ENCODE measurements at places on chromosomes 2 and 18.

DNA sequence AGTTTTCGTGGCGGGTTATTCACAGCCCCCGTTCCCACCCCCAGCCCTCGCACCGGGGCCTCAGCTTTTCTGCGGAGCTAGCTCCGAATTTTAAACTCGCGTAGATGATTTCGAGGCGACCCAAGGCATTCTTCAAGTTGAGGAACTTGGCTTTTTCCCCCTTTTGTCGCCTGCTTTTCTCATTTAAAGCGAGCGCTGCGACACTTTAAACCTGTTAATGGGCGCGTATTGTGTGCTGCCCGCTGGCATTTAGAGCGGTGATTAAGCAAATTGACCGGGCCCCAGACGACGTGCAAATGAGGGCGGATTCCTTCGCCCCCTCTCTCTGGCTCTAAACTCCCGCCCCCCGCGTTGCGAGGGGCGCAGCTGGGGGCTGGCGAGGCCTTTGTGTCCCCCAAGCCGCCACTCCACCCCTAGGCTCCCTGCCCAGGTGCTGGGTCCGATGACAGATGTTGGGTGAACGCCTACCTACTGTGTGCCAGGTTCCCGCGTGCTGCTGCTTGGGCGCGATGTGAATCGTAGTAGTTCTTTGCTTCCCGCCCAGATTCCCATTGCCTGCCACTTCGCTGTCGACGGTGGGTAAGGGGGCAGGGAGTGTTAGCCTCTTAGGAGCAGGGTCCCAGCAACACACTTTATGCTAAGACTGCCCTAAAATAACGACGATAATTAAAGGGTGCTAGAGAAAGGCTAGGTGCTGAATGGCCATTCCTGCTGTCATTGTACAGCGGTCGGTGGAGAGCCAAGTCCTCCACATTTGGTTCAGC, 1.9 kb downstream of the TCF7L1 start:
- no peak for DNase-seq

- no peak for DNase-seq
Measured at GRCh38 chr18:6396276-6396675, 18.4 kb downstream of the L3MBTL4 start.

DNA sequence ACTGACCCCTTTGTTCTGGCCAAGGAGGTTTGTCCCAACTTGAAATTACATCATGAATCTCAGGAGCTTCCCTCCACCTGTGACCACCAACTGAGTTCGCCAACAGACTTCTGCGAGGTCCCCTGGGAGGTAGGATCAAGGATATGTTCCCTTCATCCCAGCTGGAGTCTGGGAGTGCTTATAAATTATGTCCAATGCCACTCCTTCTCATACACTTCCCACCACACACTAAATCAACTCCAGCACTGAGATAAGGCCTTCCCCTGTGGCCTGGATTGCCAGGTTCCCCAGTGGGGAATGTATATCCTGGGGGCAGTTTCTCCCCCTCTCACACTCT, 99.2 kb downstream of the RND3 start:
- no peak for DNase-seq

DNA sequence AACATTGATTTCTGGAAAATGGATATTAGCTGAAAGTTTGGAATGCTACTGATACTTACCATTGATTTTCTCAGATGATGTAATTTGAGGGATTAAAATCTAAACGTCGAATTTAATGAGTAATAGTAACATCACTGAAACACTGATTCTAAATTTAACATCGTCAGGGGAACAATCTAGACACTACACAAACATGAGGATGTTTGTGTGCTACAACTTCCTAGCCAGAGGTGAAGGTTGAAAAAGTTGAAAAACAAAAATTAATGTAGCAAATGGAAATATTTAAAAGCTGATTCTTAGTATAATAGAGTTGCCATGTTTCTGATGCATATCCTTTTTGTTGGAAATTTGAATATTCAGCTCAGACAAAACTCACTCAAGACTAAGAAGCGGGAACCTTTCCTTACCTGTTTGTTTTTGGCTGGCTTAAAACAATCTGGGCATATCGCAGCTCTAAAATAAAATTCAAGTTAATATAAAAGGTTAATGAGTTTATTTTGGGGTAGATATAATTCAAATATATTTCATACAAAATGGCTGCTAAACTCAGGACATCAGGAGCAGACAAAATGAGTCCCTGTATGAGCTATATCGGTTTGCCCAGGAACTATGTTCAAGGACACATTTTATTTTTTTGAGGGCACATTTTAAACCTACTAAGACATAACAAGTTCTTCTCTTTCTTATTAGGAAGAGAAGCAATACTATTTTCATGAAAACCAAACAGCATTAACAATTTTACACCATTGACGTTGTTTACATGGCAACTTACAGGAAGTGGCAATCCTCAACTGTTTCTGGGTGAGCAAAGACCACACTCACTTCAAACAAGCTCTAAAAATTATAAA, 52.6 kb upstream of the PEX13 start:
- DNase-seq, result no peak

GRCh38 chr18:48915626-48916425, 34.9 kb downstream of the SMAD7 start:
- no peak for DNase-seq

- DNase-seq, result no peak
Measured at GRCh38 chr2:239106314-239106908, 258.5 kb downstream of the TWIST2 start.

GRCh38 chr2:184637781-184638180, 39.5 kb downstream of the ZNF804A start:
- no peak for DNase-seq

- DNase-seq, result no peak
Measured at GRCh38 chr2:226652369-226652768, 147.3 kb downstream of the IRS1 start.

- DNase-seq, result no peak
Measured at GRCh38 chr2:187034434-187034833, 185.5 kb upstream of the ZSWIM2 start.

GRCh38 chr2:144267239-144267638, 252.7 kb downstream of the ZEB2 start:
- no peak for DNase-seq

DNA sequence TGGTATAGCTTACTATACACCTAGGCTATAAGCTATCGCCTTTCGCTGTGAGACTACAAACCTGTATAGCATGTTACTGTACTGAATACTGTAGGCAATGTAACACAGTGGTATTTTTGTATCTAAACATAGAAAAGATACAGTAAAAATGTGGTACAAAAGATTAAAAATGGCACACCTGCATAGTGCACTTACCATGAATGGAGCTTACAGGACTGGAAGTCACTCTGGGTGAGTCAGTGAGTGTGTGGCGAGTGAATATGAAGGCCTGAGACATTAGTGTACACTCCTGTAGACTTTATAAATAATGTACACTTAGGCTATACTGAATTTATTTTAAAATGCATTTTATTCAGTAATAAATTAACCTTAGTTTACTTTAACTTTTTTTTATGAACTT, 258.2 kb upstream of the SP5 start:
- no peak for DNase-seq

- no peak for DNase-seq
Measured at GRCh38 chr2:128313931-128314347, 4.7 kb downstream of the HS6ST1 start.

GRCh38 chr18:36811430-36811829, 17.4 kb downstream of the TPGS2 start:
- no peak for DNase-seq

- DNase-seq, result no peak
Measured at GRCh38 chr18:62751341-62751821, 36.0 kb downstream of the PHLPP1 start.

DNA sequence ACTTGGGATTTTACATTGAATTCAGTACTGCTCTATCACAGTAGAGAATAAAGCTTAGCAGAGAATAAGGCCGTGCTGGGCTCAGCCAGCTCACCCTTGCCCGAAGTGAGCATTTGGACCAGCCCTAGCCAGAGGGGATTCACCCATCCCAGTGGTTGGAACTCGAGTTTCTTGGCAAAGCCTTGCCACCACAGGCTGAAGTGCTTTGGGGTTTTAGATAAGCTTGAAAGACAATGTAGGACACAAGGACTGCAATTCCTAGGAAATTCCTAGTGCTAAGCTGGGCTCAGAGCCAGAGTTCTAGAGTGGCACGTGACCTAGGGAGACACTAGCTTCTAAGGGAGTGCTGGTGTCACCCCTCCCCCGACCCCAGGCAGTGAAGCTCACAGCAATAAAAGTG, 28.0 kb downstream of the SERPINB11 start:
- no peak for DNase-seq

- no peak for DNase-seq
Measured at GRCh38 chr18:21739604-21740537, 721 bp upstream of the MIB1 start.

DNA sequence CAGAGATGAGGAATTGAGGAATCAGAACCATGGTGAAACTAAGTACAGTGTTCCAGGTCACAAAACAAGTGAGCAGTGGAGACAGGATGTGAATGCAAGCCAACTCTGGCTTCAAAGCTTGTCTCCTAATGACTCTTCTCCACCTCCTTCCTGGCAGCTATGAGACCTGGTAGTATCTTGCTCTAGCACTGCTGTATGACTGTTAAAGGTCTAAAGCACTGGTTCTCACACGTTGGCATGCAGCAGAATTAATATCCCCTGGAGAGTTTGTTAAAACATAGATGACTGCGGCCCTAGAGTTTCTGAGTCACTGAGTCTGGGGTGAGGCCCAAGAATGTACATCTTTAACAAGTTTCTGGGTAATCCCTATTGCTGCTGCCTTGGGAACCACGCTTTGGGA, 63.3 kb downstream of the SUCLG1 start:
- no peak for DNase-seq

GRCh38 chr2:45265336-45265735, 256.1 kb upstream of the SIX2 start:
- DNase-seq, result no peak

DNA sequence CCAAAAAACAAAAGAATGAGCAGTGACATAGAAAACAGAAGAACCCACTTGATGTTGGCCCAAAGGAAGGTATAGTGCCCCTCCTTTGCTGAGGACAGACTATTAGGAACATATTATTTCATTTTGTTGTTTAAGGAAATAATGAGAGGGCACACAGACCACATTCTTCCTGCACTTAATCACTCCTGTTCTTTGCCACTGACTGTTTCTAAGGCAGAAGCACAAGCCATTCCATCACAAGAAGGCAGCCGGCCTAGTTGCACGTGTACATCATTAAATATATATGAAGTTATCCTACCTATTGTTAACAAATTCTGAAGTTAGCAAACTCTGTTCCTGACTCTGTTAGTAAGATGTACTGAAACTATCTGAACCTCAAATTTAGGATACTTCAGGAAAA, 110.0 kb downstream of the LNPK start:
- DNase-seq, result no peak

DNA sequence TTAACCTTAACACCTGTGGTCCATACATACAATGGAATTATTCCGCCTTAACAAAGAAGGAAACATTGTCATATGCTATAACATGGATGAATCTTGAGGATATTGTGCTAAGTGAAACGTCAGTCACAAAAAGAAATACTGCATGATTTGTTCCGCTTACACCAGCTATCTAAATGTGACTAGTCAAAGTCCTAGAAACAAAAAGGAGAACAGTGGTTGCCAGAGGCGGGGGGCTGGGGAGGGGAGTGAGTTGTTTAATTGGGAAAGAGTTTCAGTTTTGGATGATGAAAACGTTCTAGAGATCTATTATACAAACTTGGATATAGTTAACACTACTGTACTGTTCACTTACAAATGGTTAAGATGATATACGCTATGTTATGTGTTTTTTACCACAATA, 72.0 kb downstream of the SPRED2 start:
- no peak for DNase-seq

DNA sequence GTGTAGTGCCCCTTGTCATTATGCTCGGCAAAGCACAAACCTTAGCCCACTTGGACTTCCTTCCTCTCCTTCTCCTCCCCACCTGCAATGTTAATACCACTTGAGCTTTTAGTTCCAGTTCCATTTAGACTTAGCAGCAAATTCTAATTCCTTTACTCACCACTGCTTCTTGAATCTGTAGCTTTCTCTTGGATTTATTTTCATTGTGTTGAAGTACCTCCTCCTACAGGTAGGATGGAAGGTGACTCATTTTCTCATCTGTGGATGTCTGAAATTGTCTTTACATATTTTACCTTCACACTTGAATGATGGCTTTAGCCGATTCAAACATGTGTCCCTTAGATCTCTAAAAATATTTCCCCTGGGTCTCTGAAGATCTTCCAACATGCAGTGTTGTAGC, 32.8 kb upstream of the BIN1 start:
- no peak for DNase-seq

DNA sequence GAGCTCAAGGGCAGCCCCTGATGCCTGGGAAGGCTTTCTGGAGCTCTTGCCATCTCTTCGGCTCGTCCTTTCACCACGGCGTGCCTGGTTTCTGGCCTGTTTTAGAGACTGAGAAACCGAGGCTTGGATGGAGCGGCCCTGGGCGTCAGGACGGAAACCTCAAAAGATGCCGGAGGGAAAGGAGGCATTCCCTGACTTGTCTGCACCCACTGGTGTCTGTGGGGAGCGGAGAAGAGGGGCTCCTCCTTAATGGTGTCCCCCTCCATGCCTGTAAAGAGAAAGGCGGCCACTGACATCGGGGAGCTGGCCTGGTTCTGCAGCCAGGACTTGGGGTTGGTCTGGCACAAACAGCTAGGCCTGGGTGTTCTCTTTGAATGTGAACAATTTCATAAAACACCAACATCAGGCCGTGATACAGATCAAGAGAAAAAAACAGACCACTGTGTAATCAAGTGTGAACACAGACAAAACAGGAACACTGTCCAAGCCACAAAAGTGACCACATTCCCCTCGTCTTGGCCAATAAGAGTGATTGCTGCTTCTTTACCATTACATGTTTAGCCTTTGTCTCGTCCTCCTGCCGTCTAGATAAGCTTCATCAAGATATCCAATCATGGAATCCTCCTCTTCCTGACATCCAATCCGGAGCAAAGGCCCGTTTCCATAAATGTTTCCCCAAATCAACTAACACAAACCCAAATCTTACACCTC, 633 bp upstream of the ILKAP start:
- no peak for DNase-seq

DNA sequence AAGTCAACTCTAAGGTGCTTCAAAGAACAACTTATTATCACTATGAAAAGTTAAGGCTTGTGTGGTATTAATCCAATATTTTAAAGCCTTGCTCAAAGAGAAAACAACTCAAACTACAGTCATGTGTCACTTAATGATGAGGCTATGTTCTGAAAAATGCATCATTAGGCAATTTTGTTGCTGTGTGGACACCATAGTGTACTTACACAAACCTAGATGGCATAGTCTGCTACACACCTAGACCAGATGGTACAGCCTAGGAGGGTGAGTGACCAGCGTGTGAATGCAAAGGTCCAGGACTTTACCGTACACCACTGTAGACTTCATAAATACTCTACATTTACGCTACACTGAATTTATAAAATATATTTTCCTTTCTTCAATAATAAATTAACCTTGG, 3.0 kb downstream of the MBOAT2 start:
- DNase-seq, result no peak

- no peak for DNase-seq
Measured at GRCh38 chr2:198597648-198598047, 793.3 kb downstream of the PLCL1 start.

- no peak for DNase-seq
Measured at GRCh38 chr2:168322325-168323007, 75.1 kb upstream of the STK39 start.

All from stimulated activated naive CD4-positive, alpha-beta T cell treated with Interleukin-2 at 50 U/mL for 16 hours (primary cell).